ENCODE measurements at places on chromosomes 16 and 17. TPM values are rescaled to one million over a fixed set of nuclear protein-coding genes. Genes with fewer than 3 reads are reported as not detected.

Gene TNFRSF13B
- not detected for total RNA-seq

Gene HOXB13
- not detected for total RNA-seq

Gene WSCD1
- total RNA-seq = 22.0 TPM

Gene MYL11
- not detected for total RNA-seq

Gene CMTM4
- total RNA-seq = 51.0 TPM

Gene CMC2
- total RNA-seq = 37.9 TPM

Gene ZG16B
- not detected for total RNA-seq

Gene KRTAP1-1
- total RNA-seq = not detected

Gene ST6GALNAC2
- not detected for total RNA-seq

Gene TBC1D3I
- under 0.01 TPM for total RNA-seq

Gene NACA2
- not detected for total RNA-seq

Gene PIK3R6
- total RNA-seq = under 0.01 TPM

Gene ZSCAN10
- not detected for total RNA-seq

Gene ZFP3
- 9.4 TPM for total RNA-seq

Gene ZNF385C
- total RNA-seq = 0.41 TPM

Gene GDPD1
- 54.2 TPM for total RNA-seq

Gene KRT24
- not detected for total RNA-seq

Gene MYOCD
- 0.41 TPM for total RNA-seq

Gene LMF1
- total RNA-seq = 10.2 TPM

Gene TMEM11
- 11.0 TPM for total RNA-seq

Gene TP53
- total RNA-seq = 6.9 TPM

Gene IL21R
- 0.41 TPM for total RNA-seq

Gene COPZ2
- 3.3 TPM for total RNA-seq

Gene PRR11
- 1.6 TPM for total RNA-seq

Gene TRIM65
- 11.8 TPM for total RNA-seq

Gene CD300LB
- not detected for total RNA-seq

Gene PRAC2
- not detected for total RNA-seq

Gene HGS
- 44.4 TPM for total RNA-seq

Gene CX3CL1
- total RNA-seq = 4.9 TPM

Gene MARCHF10
- total RNA-seq = 0.41 TPM

Gene CA4
- 0.41 TPM for total RNA-seq

Gene SYCE1L
- 1.2 TPM for total RNA-seq

Gene ADAP2
- 4.1 TPM for total RNA-seq

Gene PER1
- 6.5 TPM for total RNA-seq

Gene CMTM2
- total RNA-seq = not detected

Gene ARL4D
- 39.5 TPM for total RNA-seq

Gene TNP2
- not detected for total RNA-seq

Gene BRIP1
- 6.5 TPM for total RNA-seq

Gene TPSG1
- not detected for total RNA-seq

Gene IRX5
- total RNA-seq = 0.41 TPM

Gene PRSS53
- 1.6 TPM for total RNA-seq

Measured in frontal cortex (tissue), 4 donors.